ENCODE measurements at places on chromosomes 16 and 17. TPM values are rescaled to one million over a fixed set of nuclear protein-coding genes. Genes with fewer than 3 reads are reported as not detected.

- H3K4me3 ChIP-seq = no peak overlapping the region
- H3K27me3 ChIP-seq = no peaks in the 10 kb centered on the region
- H3K4me1 ChIP-seq = no peaks in the 10 kb centered on the region
These were observed 35.6 kb upstream of the GAS7 start for GRCh38 chr17:10234033-10234432.

Gene PMP22
- 111 TPM for total RNA-seq

DNA sequence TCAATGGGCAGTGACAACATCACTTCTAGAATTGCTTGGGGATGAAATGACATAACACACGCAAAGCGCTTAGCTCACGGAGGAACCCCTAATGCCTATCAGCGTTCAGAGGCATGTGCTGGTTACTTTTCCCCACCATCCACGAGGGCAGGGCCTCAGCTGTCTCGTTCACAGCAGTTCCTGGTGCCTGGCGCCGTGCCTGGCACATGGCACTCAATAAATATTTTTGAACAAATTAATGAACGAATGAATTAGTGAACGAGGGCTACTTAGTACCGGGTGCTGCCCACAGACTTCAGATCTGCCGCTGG lies 14.1 kb upstream of the CIBAR2 start:
- no peak overlapping the region for H3K4me3 ChIP-seq
- H3K27me3 ChIP-seq = no peaks in the 10 kb centered on the region
- no peak for DNase-seq
- H3K27ac ChIP-seq = peak overlapping the region; percentile 73
- H3K4me1 ChIP-seq = peaks cover 36% of the 10 kb centered on the region

DNA sequence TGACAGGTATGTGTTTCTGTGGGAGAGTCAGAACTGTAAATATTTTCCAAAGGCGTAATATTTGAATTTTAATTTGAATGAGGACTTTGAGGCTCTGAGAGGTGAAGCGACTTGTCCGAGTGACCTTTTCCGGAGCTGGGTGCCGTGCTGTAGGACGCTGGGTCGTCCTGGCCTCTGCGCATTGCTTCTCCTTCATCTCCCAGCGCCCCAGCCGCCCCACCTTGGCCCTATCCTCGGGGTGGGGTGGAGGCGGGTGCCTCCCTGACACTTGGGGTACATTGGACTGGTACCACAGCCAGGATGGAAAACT lies 147.8 kb downstream of the SPECC1 start:
- DNase-seq = peak; percentile 33
- H3K4me1 ChIP-seq = peaks cover 4% of the 10 kb centered on the region
- H3K27me3 ChIP-seq = no peaks in the 10 kb centered on the region
- H3K4me3 ChIP-seq = peak overlapping the region; percentile 53
- no peaks in the 10 kb centered on the region for H3K36me3 ChIP-seq
- H3K27ac ChIP-seq = peak overlapping the region; percentile 95

Gene C16orf92
- total RNA-seq = not detected

- H3K4me3 ChIP-seq = no peak overlapping the region
- DNase-seq = no peak
- H3K27me3 ChIP-seq = no peaks in the 10 kb centered on the region
- no peaks in the 10 kb centered on the region for H3K4me1 ChIP-seq
- H3K27ac ChIP-seq = no peak overlapping the region
These were observed 126.0 kb upstream of the ERCC4 start for GRCh38 chr16:13793841-13794409.

Gene FBXL16
- 0.07 TPM for total RNA-seq

Gene HEATR9
- total RNA-seq = not detected

DNA sequence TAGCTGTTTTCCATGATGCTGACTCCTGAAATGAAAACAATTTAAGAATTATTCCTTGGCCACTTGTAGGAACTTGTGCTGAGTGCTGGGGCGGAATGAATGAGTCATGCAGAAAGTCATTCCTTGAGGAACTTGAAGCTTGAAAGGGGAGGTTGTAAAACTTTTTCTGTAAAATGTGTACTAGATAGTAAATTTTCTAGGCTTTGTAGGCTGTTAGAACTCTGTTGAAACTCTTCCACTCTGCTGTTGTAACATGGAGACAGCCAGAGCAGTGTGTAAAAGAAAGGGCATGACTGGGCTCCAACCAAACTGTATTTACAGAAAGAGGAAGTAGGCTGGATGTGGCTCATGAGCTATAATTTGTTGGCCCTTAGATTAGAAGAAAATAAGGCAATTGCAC lies 46.1 kb downstream of the ABCA8 start:
- peak overlapping the region; percentile 71 for H3K27ac ChIP-seq
- peak; percentile 83 for DNase-seq
- peaks cover 7% of the 10 kb centered on the region for H3K4me1 ChIP-seq
- H3K36me3 ChIP-seq = no peaks in the 10 kb centered on the region
- H3K4me3 ChIP-seq = no peak overlapping the region

DNA sequence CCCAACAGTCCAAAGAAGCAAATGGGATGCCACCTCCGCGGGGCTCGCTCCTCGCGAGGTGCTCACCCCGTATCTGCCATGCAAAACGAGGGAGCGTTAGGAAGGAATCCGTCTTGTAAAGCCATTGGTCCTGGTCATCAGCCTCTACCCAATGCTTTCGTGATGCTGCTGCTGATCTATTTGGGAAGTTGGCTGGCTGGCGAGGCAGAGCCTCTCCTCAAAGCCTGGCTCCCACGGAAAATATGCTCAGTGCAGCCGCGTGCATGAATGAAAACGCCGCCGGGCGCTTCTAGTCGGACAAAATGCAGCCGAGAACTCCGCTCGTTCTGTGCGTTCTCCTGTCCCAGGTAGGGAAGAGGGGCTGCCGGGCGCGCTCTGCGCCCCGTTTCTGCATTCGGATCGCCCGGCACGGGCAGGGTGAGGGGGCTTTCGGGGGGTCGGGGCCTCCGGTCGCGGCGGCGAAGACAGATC lies at the start of gene CDH13:
Gene CDH13 (plus strand): TSS at position 179 of the 471 bp plus-strand sequence.
- no peaks in the 10 kb centered on the region for H3K36me3 ChIP-seq
- H3K27me3 ChIP-seq = peaks cover 76% of the 10 kb centered on the region
- DNase-seq = peak; percentile 33
- peak within 1 kb of the TSS; percentile 42 for H3K4me3 ChIP-seq

Gene WDR59
- total RNA-seq = 35.7 TPM

- no peak overlapping the region for H3K27ac ChIP-seq
- peak; percentile 80 for DNase-seq
- no peaks in the 10 kb centered on the region for H3K36me3 ChIP-seq
- H3K4me1 ChIP-seq = peaks cover 50% of the 10 kb centered on the region
- peaks cover 29% of the 10 kb centered on the region for H3K27me3 ChIP-seq
These were observed 1.2 kb upstream of the FGF11 start for GRCh38 chr17:7437950-7438614.

Gene C16orf89
- 4.5 TPM for total RNA-seq

DNA sequence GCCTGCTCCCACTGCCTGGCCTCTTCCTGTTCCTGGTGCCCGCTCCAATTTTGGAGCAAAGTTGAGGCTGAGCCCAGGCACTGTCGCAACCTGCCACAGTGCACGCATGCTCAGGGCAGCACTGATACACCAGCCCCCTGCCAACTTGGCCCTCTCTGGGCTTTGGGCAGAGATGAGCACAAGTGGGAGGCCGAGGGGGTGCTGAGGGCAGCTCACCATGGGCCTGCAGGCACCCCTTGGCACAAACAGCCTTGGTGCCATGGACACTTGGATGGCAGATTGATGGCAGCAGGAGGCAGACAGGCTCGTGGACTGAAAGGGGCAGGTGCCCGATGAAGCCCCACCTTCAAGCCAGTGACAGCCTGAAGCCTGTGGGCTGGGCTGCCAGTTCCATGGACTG lies 42.9 kb downstream of the PIGL start:
- DNase-seq = no peak
- H3K27ac ChIP-seq = no peak overlapping the region
- H3K4me3 ChIP-seq = no peak overlapping the region
- H3K27me3 ChIP-seq = no peaks in the 10 kb centered on the region
- H3K4me1 ChIP-seq = peaks cover 17% of the 10 kb centered on the region

- DNase-seq = no peak
- no peaks in the 10 kb centered on the region for H3K27me3 ChIP-seq
- no peak overlapping the region for H3K4me3 ChIP-seq
- no peaks in the 10 kb centered on the region for H3K4me1 ChIP-seq
- H3K36me3 ChIP-seq = no peaks in the 10 kb centered on the region
- no peak overlapping the region for H3K27ac ChIP-seq
These were observed 17.1 kb downstream of the USP36 start for GRCh38 chr17:78823282-78824046.

DNA sequence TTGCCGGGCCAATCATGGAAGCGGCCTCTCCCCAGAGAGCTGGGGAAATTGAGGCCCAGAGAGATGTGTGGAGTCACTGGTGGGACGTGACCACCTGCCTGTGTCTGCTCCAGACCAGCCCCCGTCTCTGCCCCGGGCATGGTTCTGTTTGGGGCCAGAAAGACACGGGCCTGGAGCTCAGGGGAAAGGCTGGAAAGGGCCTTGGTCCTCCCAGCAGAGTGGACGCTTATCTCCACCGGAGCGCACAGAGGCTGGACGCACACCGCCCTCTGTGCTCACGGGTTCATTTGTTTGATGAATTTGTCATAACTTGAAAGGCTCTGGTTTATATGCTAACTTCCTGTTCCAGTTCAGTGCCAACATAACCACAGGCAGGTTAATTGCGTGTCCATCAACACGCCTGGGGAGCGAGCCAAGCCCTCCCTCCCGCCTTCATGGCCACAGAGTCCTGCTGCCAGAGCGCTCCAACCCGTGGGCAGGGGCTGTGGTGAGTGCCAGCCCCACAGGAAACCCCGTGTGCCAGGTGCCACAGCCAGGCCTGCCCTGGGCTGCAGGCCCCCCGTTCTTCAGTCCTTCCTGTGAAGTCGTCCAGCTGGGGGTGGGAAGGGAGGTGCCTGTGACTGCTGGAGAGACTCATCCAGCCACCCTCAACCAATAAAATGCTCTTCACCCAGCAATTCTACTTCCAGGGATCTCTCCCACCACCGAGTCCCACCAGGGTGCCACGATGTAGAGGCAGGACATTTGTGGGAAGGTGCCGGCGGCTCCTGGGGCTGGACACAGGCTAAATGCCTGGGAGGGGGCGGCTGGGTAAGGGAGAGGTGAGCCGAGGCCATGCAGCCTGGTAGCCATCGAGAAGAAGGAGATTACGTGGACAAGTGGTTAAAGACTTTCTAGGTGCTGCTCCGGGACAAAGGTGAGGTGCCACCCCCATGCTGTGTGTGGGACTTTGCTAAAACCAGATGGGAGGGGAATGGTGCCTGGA lies 29.4 kb upstream of the BAHCC1 start:
- H3K27me3 ChIP-seq = no peaks in the 10 kb centered on the region
- H3K4me3 ChIP-seq = no peak overlapping the region
- peak overlapping the region; percentile 87 for H3K27ac ChIP-seq
- H3K4me1 ChIP-seq = peaks cover 16% of the 10 kb centered on the region

DNA sequence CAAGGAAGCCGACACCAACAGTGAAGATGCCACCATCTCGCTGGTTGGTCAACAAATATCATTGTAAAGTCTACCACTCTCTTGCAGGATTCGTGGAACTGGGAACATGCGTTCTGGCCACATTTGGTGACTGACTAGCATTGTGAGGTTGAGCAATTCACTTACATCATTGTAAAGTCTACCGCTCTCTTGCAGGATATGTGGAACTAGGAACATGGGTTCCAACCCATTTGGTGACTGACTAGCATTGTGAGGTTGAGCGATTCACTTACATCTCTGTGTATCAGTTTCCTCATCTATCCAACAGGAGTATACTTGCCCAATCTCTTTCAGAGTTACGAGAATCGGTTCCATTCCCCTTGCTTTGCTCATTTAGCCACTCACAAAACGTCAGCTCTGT lies 42.6 kb upstream of the RPH3AL start:
- DNase-seq = no peak
- no peaks in the 10 kb centered on the region for H3K4me1 ChIP-seq
- H3K27ac ChIP-seq = no peak overlapping the region
- H3K4me3 ChIP-seq = no peak overlapping the region
- no peaks in the 10 kb centered on the region for H3K36me3 ChIP-seq
- no peaks in the 10 kb centered on the region for H3K27me3 ChIP-seq

DNA sequence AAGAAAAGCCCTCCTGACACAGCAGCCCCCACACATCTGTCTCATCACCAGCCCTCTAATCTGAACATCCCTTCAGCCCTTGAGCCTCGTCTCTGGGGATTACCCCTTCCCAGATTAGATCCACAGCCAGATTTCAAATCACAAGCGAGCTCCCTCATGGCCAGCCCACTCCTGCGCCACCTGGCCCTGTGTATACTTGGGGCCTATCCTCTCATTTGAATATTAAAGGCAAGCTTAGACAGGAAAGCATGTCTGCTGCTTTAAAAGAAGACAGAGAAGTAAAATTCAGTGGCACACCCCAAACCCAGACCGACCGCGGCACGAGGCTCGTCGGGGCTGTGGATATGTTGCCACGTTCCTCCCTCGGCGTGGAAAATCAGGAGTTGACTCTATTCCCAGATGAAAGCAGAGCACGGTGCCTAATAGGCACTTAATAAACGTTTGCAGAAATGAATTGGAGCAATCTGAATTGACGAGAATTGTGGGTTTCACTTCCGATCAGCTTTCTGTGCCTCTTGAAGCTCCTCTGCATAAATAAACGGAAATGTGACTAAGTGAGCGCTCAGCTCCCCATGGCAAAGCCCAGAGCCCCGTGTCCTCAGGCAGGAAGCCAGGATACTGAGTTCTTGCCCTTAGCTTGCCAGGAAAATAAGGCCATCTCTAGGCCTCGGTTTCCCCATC lies 108.0 kb downstream of the CCDC182 start:
- H3K4me1 ChIP-seq = no peaks in the 10 kb centered on the region
- no peak overlapping the region for H3K27ac ChIP-seq
- H3K4me3 ChIP-seq = no peak overlapping the region
- H3K27me3 ChIP-seq = no peaks in the 10 kb centered on the region
- H3K36me3 ChIP-seq = no peaks in the 10 kb centered on the region

Gene ALOX12B
- total RNA-seq = 2.0 TPM

- peaks cover 4% of the 10 kb centered on the region for H3K4me1 ChIP-seq
- DNase-seq = peak; percentile 85
- H3K27ac ChIP-seq = no peak overlapping the region
- no peak overlapping the region for H3K4me3 ChIP-seq
- no peaks in the 10 kb centered on the region for H3K36me3 ChIP-seq
These were observed 57.1 kb upstream of the WSB1 start for GRCh38 chr17:27236717-27237315.

- no peaks in the 10 kb centered on the region for H3K27me3 ChIP-seq
- peak within 1 kb of the TSS; percentile 98 for H3K27ac ChIP-seq
- DNase-seq = peak; percentile 99
- no peaks in the 10 kb centered on the region for H3K36me3 ChIP-seq
These were observed at the start of gene ANKRD11 for GRCh38 chr16:89490439-89491237. TSS of gene ANKRD11 (minus strand) at chr16:89490561. CDS start at chr16:89317019, 173,542 bp downstream.

DNA sequence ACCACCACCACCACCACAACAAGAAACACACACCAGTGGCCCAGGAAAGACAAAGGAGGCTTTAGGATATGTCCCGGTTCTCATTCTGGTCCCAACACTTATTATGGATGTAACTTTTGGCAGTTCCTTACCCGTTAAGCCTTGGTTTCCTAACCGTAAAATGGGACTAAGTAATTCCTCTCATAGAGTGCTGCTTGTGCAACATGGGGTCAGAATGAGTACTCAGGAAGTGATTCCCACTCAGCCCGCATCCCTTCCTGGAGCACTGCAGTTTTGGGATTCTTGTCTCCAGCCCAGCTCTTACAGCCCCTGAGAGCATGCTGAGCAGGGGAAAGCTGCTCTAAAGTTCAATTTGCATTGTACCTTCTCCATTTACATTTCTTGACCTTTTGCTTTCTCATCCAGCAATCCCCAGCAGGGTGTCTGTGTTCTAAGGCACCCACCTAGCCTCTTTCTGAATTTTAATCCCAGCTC lies 262.6 kb downstream of the PRKCA start:
- no peak overlapping the region for H3K4me3 ChIP-seq
- no peaks in the 10 kb centered on the region for H3K36me3 ChIP-seq
- no peaks in the 10 kb centered on the region for H3K27me3 ChIP-seq

Data from hepatocyte (in vitro differentiated cells).